Fibroblast of skin of left quadriceps (primary cell): ENCODE measurements at places on chromosomes 7 and 10.

GRCh38 chr10:3668966-3669330 is 116.1 kb downstream of the KLF6 start:
- no peak for DNase-seq

DNA sequence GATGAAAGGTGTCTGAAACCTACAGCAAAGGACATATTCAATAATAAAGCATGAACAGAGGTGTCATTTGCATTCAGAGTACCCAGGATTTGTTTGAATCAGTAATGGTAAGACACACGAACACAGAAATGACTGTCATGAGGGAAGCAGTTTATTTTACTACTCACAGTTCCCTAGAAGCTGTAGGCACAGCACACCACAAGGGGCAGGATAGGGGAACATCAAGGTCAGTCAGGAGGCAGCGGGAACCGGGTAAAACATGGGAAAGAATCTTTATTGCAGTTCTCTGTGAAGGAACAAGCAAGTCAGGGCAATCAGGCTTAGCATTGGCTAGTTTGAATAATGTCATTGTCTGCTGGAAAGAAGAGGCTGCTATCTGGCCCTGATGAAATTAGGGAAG is 70.2 kb upstream of the PDSS1 start:
- DNase-seq: no peak

DNA sequence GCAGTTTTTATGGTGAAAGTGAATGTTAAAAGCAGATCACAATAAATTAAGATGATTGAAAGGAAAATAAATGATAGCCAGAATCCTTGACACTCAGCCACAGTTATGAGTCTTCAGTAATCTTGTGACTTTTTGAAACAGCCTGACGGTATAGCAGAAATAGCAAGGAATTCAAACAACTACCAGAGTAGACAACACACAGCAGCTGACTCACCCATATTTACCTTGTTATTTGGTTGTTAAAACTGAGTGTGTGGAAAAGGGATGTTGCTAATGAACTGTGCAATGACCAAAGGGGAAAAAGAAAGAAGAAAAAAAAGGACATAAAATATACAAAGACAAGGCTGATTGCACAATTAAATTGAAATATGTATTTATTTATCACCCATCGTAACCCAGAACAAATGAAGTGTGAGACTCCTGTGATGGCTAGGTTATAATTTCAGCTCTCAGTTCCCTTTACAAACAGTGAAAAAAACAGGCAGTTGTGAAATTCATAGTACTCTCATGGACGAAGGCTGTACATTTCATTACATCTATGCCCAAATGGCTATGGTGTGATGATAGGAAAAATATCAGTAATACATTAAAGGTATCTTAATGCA is 1023.0 kb upstream of the SORCS1 start:
- DNase-seq: no peak

DNA sequence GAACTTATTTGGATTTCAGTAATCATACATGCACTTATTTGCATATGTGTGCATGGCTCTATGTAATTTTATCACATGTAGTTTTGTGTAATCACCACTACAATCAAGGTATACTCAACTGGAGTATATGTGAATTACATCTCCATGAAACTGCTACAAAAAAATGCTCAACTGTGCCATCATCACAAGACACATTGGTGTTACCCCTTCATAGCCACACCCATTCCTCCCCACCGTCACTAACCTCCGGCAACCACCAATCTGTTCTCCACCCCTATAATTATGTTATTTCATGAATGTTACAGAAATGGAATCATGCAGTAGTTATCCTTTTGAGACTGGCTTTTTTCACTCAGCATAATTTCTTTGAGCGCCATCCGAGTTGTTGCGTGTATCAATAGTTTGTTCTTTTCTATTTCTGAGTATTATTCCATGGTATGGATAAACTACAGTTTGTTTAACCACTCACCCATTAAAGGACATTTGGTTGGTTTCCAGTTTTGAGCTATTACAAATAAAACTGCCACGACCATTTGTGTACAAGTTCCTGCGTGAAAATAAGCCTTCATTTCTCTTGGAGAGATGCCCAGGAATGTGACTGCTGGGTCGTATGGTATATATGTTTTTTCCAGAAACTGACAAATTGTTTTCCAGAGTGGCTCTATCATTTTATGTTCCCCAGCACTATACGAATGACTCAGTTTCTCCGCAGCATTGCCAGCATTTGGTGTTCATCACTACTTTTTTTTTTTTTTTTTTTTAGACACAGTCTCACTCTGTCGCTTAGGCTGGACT is 11.3 kb upstream of the SMO start:
- DNase-seq: no peak

GRCh38 chr7:100895956-100896731 is 456 bp upstream of the ACHE start:
- DNase-seq: no peak

- DNase-seq: no peak
Observed at GRCh38 chr7:94160719-94161435, 156.7 kb upstream of the BET1 start.

DNA sequence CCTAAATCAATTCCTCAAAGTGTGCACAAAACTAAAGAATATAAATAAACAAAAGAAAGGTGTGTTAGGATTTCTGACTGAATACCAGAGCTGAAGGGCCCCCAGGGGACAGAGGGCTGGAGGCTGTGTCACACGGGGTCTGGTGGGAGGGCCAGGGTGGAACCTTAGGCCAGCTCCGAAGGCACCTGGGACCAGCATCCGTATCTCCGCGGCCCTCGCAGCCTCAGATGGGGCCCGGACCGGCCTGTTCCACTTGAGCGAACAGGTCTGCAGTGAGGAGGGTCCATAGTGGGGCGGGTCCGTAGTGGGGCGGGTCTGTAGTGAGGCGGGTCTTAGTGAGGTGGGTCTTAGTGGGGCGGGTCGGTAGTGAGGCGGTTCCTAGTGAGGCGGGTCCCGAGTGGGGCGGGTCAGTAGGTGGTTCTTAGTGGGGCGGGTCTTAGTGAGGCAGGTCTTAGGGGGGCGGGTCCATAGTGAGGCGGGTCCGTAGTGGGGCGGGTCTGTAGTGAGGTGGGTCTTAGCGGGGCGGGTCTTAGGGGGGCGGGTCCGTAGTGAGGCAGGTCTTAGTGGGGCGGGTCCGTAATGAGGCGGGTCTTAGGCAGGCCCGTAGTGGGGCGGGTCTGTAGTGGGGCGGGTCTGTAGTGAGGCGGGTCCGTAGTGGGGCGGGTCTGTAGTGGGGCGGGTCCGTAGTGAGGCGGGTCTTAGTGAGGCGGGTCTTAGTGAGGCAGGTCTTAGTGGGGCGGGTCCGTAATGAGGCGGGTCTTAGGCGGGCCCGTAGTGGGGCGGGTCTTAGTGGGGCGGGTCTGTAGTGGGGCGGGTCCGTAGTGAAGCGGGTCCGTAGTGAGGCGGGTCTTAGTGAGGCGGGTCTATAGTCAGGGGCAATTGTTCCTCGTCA is 15.1 kb downstream of the GPR146 start:
- DNase-seq: no peak
